Cardiac muscle cell (in vitro differentiated cells and primary cell): ENCODE measurements at places on chromosomes 2 and 18. TPM values are rescaled to one million over a fixed set of nuclear protein-coding genes. Genes with fewer than 3 reads are reported as not detected.

Gene NPPC
- 0.39 TPM in 1 of 2 replicates, not detected in the other for total RNA-seq

Gene GRHL1
- total RNA-seq: 1.3 and 1.5 TPM in 2 replicates

DNA sequence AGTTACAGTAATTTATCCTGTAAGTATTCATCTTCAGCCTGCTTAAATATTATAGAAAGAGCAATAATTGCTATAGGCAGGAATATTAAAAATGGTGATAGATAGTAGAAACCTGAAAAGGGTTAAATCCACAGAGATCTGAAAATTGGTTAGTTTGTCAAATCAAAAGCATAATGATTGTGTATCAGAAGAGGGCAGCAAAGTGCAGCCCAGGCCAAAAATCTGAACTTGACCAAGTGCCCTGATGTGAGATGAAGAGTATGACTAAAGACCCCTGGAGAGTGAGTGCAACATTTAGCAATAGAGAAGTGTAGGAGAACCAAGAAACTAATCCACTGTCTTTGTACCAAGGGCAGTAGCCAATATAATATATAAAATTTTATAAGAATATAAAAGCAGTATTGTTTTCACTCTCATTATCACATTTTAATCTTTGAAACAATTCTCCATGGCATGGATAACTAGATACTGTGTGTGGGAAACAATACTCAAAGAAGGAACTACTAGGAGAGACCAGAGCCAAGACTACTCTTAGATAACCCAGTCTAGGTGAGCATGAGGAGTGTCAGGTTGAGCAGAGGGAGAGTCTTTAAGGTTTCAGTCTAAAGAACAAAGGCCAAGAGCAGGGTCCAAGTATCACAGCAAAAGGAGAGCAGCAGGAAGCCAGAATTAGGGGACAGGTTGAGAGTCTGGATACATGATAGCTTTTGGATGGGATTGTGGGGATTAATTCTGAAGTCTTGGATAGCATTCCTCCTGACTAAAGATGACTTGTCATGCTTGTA, 148.7 kb downstream of the CALCRL start:
- no peak overlapping the region for H3K27ac ChIP-seq
- no peaks in the 10 kb centered on the region for H3K36me3 ChIP-seq
- no peak overlapping the region for H3K4me3 ChIP-seq
- H3K4me1 ChIP-seq: peaks cover 12% of the 10 kb centered on the region

Gene ADAM23
- total RNA-seq: 9.3 and 11.3 TPM in 2 replicates

DNA sequence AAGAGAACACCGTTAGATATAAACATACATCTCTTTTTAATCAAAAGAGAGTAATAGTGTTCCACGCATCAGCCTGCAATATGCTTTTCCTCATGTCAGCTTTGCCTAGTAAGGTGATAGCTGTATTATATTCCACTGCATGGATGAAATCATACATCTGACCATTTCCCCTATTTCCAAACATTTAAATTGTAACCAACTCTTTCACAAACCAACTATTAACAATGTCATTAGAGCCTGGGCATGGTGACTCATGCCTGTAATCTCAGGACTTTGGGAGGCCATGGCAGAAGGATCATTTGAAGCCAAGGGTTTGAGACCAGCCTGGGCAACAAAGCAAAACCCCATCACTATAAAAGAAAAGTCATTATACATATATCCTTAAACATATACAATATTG, 284.8 kb downstream of the BCL11A start:
- H3K36me3 ChIP-seq: no peaks in the 10 kb centered on the region
- no peak for DNase-seq
- no peaks in the 10 kb centered on the region for H3K27me3 ChIP-seq
- no peak overlapping the region for H3K27ac ChIP-seq

GRCh38 chr2:50948681-50949080, 83.3 kb downstream of the NRXN1 start:
- no peaks in the 10 kb centered on the region for H3K27me3 ChIP-seq
- no peak overlapping the region for H3K27ac ChIP-seq
- no peaks in the 10 kb centered on the region for H3K36me3 ChIP-seq
- DNase-seq: no peak
